ENCODE measurements at places on chromosomes 13 and 19. TPM values are rescaled to one million over a fixed set of nuclear protein-coding genes. Genes with fewer than 3 reads are reported as not detected.

ZNF418 gene
- total RNA-seq = 5.0 TPM

ZNF729 gene
- total RNA-seq = not detected

COG3 gene
- 32.9 TPM for total RNA-seq

KCTD4 gene
- not detected for total RNA-seq

PEX11G gene
- 4.6 TPM for total RNA-seq

RHPN2 gene
- total RNA-seq = 8.7 TPM

RXFP2 gene
- not detected for total RNA-seq

Measured in omental fat pad (tissue), 4 donors.